NAMALWA (cell line): ENCODE measurements at places on chromosomes 4 and X.
A peak's percentile ranks its signal among the peaks of the same experiment; 100 is the strongest.

GRCh38 chr4:107131295-107131694 lies 95.2 kb upstream of the DKK2 start:
- no peak for DNase-seq

DNA sequence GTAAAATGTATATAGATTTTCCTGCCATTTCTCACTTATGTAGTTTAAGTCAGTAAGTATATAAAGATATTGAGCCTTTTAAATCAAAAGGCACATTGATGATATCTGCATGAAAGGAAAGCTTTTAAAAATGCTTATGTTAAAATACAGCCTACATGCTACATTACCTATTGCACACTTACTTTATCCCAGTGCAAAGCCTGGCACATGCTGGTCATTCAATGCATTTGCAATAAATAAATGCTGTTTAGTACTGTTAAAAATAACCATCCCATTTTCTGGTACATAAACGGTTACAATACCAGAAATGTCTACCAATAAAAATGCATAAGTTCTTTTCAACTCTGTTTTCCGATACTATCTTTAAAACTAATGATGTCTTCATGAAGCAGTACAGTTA lies 22.1 kb upstream of the SPATA4 start:
- no peak for DNase-seq

- no peak for DNase-seq
Measured at GRCh38 chr4:68673143-68673542, 2.7 kb upstream of the UGT2B15 start.

DNA sequence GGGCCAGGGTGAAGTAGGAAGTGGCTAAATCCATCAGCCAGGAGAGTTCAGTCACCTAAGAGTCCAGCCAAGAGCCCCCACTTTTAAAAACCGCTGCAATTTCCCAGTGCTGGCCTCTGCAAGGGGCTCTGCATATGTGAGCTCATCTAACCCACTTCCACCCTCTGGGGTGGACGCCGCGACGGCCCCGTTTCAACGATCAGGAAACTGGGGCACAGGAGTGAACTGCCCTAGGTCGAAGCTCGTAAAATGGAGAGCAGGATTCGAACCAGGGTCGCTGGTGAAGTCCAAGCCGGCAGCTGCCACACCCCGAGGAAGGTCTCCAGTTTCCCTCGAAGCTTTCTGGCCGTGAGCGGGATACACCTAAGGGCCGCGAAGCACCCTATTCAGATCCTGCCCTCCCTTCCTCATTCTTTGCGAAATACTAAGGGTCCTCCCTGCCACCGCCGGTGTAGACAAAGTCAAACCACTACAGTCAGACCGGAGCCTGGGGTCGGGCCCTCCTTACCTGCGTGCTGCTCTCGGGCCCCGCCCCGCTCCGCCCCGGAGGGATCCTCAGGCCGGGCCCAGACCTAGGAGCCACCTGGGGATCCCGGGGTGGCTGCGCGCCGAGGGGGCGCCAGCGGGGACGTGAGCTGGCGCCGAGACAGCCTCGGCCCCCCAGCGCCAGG lies 446 bp downstream of the EVC2 start:
- no peak for DNase-seq

- no peak for DNase-seq
Measured at GRCh38 chr4:13659341-13660070, 32.0 kb upstream of the BOD1L1 start.

DNA sequence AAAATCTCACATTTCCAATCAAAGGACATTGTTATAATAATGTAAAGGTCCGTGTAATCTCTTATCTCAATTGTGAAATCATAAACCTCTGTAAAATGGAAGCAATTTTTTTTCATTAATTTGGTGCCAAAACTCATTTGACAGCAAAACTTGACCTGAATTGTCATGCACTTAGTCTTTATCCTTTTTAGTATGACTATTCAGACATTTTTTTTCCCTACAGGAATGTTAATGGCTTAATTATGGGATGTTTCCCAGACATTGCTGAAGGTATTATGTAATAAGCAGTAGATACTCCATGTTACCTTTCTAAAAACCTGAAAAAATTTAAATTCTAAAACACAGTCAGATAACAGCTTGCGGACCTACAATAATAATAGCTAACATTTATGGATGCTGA lies 228.9 kb downstream of the LHFPL1 start:
- no peak for DNase-seq

DNA sequence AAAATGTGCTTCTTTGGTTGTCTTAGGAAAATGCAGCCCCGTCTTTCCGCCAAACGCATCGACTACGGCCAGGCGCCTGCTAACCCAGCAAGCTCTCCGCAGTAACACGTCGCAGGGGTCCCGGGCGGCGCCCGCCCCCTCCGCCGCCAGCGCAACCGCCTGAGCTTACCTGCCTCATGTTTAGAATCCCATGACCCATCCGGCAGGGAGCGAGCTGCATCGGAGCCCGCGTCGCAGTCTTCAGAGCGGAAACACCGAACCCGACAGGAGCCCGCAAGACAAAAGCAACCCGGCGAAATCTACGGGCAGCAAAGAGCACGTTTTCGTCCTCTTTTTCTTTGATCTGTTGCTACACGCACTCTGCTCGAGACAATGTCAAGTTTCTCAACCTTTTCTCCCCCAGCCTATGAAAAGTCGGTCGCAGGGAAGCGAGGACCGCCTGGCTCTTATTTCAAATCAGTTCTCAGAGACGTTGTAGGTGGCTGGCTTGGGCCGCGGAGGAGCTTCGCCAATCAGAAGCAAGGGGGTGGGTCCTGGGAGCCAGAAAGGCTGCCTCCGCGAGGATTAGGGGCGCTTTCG lies at the start of gene MID1:
TSS of gene MID1 (minus strand) at position 465 of the 579 bp plus-strand sequence. CDS start 53,038 bp downstream, outside the sequence.
- DNase-seq: no peak

GRCh38 chr4:74932832-74933561 lies at the start of gene PARM1:
TSS of gene PARM1 (plus strand) at chr4:74933116. CDS start at chr4:74933328, 212 bp downstream.
- peak; percentile 22 for DNase-seq

- no peak for DNase-seq
Measured at GRCh38 chr4:164959896-164960295, 17.6 kb downstream of the TRIM61 start.
